ENCODE measurements at places on chromosomes 2 and 18.

DNA sequence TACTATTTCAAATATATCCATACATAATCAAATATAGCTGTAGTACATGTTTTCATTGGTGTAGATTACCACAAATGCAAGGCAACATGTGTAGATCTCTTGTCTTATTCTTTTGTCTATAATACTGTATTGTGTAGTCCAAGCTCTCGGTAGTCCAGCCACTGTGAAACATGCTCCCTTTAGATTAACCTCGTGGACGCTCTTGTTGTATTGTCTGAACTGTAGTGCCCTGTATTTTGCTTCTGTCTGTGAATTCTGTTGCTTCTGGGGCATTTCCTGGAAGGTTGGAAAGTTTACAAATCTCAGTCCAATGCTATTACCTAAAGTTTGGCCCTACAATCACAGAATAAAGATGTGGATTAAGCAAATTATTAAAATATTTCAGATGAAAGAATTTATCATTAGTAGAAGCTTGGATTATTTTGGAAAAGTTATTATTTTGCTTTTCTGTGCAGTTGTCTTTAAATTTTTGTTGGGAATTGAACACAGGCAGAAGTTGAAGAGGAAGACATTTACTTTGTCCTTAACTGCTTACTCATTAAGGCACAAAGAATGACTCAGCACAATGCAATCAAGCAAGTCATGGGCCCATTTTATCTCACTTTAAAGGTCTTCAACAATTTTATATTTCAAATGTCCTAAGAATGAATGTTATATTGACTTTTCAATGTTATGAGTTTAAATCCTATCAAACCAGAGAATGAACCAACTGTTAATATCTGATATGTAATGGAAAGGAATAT, 103.4 kb upstream of the CAVIN2 start:
- no peak for DNase-seq

DNA sequence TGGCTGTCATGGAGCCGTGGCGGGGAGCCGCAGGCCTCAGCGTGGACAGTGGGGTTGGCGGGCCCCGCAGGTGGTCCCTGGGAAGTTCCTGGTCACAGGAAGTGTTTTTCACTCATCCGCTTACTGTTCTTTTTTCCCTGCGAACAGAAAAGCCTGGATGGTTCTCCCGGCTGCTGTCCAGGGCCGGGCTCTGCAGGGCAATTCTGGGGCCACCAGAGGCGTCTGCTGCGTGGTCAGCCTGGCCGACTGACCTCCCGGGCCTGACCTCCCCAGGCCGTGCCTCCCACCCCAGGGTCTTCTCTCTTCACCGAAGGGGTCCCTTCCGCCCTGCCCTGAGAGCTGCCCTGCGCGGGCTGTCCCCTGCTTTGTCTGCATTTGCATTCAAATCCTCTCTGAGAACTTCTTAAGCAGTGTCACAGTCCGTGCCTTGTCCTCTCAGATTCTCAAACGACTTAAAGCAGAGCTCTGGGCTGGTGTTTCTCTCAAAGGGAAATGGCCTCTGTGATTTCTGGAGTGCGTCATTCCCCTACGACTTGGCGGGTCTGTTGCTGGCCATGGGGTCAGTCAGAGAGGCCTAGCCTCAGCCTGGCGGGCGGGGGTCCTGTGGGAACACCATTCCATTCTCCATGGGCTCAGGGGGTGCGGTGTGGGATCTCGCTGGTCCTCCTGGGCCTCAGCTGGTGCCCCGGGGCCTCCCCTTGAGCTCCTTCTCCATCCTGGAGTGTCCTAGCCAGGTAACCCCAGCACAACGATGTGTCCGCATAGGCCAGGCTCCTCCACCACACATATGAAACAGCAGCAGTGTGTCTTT, 38.3 kb downstream of the KLHL29 start:
- DNase-seq, result no peak

DNA sequence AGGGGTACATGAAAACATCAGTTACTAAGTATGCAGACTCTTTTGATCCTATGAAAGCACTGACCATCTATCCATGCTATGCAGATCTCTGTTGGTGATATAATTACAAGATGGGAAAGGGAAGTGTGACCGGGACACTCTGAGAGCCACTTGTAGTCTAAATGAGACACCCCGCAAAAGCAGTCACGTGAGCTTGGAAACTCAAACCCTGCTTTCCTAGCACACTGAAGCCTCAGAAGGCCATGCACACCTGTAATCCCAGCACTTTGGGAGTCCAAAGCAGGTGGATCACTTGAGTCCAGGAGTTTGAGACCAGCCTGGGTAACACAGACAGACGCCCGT, 137.5 kb downstream of the INO80D start:
- DNase-seq, result no peak

DNA sequence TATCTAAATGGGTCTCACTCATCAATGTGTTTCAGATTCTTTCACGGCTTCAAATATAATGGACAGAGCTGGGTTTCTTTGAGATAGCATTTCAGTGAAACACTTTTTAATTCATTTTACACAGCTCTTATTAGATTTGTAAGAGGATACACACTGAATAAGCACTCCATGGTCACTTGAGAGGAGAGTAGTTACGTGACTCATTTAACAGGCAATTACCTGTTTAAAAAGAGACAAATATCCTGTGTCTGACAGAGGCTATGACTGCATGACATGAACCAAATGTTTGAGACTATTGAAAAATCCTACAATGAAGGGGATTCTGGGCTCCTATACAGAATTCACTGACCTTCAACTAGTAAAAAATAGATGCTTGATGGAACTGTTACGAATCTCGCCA, 786.9 kb downstream of the EPHA4 start:
- no peak for DNase-seq

- no peak for DNase-seq
These were observed 146.1 kb upstream of the OTOS start for GRCh38 chr2:240286596-240286995.

DNA sequence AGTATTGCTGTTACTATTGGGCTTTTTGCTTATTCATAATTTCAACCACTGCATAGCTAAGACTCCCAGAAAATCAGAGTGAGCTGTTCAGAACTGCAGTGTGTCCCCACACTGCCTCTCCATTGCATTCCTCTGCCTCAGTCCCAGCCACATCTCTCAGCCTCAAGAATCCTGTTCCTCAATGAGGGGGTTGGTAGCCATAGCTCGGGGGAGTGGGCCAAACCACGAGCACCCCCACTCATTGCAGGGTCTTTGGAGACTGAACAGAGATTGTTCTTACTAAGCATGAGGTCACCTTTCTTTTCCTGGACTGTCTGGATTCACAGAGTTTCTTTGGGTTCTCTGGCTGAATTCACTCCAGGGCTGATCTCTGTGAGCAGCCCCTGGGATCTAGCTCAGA, 161.1 kb downstream of the GFPT1 start:
- DNase-seq, result no peak

- DNase-seq, result no peak
These were observed 1362.7 kb upstream of the CHAC2 start for GRCh38 chr2:52404866-52405265.

- DNase-seq, result no peak
These were observed 238.5 kb upstream of the RGPD4 start for GRCh38 chr2:107588181-107588580.

DNA sequence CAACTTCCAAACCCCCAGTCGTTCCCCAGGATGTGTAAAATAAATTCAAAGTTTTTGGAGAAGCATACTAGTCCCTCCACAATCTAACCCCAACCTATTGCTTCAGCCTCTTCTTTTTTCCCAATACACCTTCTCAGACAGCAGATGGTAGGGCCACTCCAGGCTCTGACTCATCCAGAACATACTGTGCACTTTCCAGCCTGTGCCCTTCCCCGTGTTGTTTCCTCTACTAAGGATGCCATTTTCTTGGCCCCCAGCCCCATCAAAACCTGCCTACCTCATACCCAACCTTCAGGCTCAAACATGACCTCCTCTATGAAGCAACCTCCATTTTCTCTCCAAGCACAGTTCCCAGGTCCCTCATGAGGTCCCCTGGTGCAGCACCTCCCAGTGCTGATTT, 669.3 kb downstream of the BCL11A start:
- no peak for DNase-seq

Data from Kasumi-1 (cell line).